ENCODE measurements at places on chromosomes 1 and 21. TPM values are rescaled to one million over a fixed set of nuclear protein-coding genes. Genes with fewer than 3 reads are reported as not detected.
A peak's percentile ranks its signal among the peaks of the same experiment; 100 is the strongest.

- no peaks in the 10 kb centered on the region for H3K4me1 ChIP-seq
- H3K27me3 ChIP-seq = no peaks in the 10 kb centered on the region
- no peaks in the 10 kb centered on the region for H3K36me3 ChIP-seq
- no peak for DNase-seq
- H3K4me3 ChIP-seq = no peak overlapping the region
These were observed 2.3 kb upstream of the CELA2A start for GRCh38 chr1:15454256-15454655.

DNA sequence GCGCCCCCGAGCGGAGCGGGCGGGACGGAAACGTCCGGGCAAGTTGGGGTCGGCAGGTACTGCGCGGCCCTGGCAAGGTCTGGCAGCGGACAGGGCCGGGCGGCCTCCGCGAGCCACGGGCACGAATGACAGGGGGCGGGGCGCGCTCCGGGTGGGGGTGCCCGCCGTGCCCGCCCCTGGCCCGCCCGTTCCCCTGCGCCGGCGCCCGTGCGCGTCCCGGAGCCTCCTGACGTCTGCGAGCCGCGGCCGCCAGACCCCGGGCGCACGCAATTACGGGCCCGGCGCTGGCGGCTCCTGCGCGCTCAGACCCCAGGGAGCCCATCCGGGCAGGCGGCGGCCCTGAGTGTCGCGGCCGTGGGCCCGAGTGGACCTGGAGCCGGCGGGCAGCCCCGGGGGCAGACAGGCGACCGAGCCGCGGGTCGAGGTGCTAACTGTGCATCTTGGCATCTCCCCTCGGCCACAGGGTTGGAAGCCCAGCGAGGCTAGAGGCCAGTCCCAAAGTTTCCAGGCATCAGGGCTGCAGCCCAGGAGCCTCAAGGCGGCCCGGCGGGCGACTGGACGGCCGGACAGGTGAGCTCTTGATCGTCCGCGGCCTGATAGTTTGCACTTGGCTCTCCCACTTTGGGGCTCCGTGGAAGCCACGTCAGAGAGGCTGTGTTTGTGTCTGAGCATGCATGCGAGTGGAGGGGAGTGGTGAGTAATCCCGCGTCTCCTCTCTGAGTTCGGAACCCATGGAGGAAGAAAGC is 918 bp downstream of the MIB2 start:
- peak overlapping the region; percentile 97 for H3K27ac ChIP-seq
- peaks cover 24% of the 10 kb centered on the region for H3K4me1 ChIP-seq
- peaks cover 15% of the 10 kb centered on the region for H3K36me3 ChIP-seq
- DNase-seq = peak; percentile 83

Gene CLDN17
- not detected for total RNA-seq

DNA sequence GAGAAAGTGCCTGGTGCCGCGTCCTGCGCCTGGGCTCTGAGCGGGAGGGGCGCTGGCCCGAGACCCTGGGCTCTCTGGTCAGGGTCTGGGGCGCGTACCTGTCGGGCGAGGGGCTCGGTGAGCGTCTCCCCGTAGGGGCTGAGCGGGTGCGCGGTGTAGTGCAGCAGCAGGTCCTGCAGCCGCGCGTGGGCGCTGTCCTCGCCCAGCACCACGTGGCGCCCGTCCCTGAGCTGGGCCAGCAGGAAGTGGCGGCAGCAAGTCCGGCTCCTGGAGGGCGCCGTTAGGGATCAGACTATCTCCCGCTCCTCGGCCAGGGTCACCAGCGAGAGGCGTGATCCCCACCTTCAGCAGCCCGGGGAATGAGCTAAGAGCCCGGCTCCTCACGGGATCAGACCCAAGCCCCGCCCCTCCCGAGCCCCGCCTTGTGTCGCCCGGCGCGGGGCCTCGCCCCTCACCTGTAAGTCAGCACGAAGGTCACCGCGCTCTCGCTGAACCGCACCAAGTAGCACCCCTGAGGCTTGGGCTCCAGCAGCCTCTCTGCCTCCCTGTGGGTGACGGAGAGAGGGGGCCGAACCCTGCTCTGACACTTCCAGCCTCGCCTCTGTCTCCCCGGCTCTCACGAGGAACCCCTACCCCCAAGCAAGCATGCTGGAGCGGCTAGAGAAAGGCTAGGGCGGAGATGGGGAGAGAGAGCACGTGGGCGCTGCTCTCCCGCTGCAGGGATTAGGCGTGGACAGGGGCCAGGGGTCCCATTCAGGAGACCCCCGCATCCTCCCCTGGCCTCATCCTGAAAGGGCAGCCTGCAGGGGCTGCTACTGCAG is 2.7 kb downstream of the SH2D2A start:
- peak; percentile 86 for DNase-seq
- no peaks in the 10 kb centered on the region for H3K27me3 ChIP-seq
- no peaks in the 10 kb centered on the region for H3K36me3 ChIP-seq
- peak overlapping the region; percentile 51 for H3K27ac ChIP-seq
- peaks cover 20% of the 10 kb centered on the region for H3K4me1 ChIP-seq

Gene ATP6V1G3
- not detected for total RNA-seq

Gene ZNF684
- 4.7 TPM for total RNA-seq

- no peak overlapping the region for H3K27ac ChIP-seq
- H3K36me3 ChIP-seq = no peaks in the 10 kb centered on the region
- no peak overlapping the region for H3K4me3 ChIP-seq
- DNase-seq = no peak
- H3K27me3 ChIP-seq = no peaks in the 10 kb centered on the region
These were observed 34.6 kb upstream of the PIGC start for GRCh38 chr1:172478485-172478884.

Gene NTMT2
- total RNA-seq = not detected

DNA sequence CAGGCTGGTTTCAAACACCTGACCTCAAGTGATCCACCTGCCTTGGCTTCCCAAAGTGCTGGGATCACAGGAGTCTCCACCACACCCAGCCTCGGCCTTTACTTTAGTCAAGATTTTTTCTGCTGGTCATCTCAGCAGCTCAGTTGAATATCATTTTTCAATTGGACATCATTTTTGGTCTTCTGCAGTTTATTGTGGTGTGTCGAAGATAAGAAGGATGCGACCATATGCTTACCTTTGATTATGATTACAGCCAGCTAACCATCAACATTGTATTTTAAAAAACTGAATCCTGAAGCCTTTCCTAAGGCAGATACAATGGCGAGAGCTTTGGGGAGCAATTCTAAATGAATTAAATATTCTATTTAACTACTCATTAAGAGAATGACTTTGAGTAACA is 12.3 kb upstream of the NFIA start:
- H3K27me3 ChIP-seq = no peaks in the 10 kb centered on the region
- H3K27ac ChIP-seq = no peak overlapping the region
- H3K36me3 ChIP-seq = no peaks in the 10 kb centered on the region
- no peaks in the 10 kb centered on the region for H3K4me1 ChIP-seq
- no peak for DNase-seq

DNA sequence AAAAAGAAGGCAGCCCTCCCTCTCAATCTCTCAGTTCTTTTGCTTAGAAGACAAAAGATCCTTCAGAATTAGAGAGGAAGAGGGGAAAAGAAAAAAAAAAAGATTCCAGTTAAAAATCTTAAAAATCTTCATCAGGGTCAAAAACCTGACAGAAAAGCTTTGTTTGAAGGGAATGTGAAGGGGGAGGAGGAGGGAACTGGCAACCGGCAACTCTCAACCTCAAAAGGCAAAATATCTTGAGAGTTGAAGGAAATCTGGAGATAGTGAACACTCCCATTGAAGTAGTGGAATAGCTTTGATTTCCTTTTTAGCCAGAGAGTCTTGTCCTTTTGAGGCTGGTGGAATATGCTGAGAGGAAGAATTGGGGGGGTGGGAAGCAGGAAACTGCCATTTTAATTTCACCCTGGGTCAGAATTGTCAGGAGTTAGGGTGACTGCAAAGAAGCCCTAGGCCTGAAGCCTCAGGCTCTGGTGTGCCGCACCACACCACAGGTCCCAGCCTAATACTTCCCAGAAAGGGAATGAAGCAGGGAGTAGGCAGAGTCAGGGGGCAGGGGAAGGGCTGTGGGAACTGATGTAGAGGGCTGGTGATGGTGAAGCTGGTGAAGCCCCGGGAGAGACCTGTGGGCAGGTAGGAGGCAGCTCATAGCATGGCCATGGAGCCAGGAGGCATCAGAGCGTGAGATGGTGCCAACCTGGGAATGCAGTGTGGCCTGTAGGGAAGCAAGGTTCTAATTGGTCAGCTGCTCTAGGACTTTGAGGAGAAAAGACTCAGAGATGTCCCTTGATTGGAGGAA is 24.6 kb downstream of the KIRREL1 start:
- no peak for DNase-seq
- H3K4me3 ChIP-seq = no peak overlapping the region
- H3K27me3 ChIP-seq = no peaks in the 10 kb centered on the region
- H3K4me1 ChIP-seq = peaks cover 66% of the 10 kb centered on the region
- peak overlapping the region; percentile 79 for H3K27ac ChIP-seq

Gene PLXNA2
- 98.5 TPM for total RNA-seq

Gene GBP4
- 32.9 TPM for total RNA-seq

- H3K27me3 ChIP-seq = no peaks in the 10 kb centered on the region
- H3K4me1 ChIP-seq = no peaks in the 10 kb centered on the region
- H3K36me3 ChIP-seq = peaks cover 18% of the 10 kb centered on the region
- DNase-seq = no peak
- H3K27ac ChIP-seq = no peak overlapping the region
These were observed 120.1 kb downstream of the USP25 start for GRCh38 chr21:15849927-15850326.

- no peak overlapping the region for H3K27ac ChIP-seq
- no peak overlapping the region for H3K4me3 ChIP-seq
- no peaks in the 10 kb centered on the region for H3K36me3 ChIP-seq
- H3K4me1 ChIP-seq = peaks cover 11% of the 10 kb centered on the region
- DNase-seq = no peak
These were observed 40.3 kb downstream of the TP73 start for GRCh38 chr1:3692598-3692997.

DNA sequence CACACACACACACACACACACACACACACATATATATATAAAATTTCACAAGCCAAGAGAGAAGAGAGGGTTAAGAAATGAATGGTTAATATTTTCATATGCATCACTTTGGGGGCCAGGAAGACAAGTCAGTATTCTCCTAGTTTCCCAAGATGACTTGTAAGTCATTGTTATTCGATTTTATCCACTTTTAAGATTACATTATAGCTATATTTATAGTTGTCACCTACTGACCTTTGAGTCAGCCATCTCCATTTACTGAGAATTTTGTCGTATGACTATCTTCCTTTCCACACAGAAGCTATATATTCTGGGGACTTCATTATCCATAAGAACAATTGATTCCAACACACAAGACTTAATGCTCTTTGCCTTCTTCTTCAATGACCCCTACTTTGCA is 8.9 kb downstream of the LYST start:
- peaks cover 7% of the 10 kb centered on the region for H3K4me1 ChIP-seq
- DNase-seq = no peak
- no peaks in the 10 kb centered on the region for H3K36me3 ChIP-seq
- H3K4me3 ChIP-seq = no peak overlapping the region

Gene KCNJ10
- total RNA-seq = not detected

Gene DIPK1A
- total RNA-seq = 4.6 TPM

Gene C2CD2
- total RNA-seq = 26.4 TPM

Gene CYP2J2
- 1.4 TPM for total RNA-seq

- H3K4me1 ChIP-seq = no peaks in the 10 kb centered on the region
- no peak for DNase-seq
- no peaks in the 10 kb centered on the region for H3K36me3 ChIP-seq
- H3K4me3 ChIP-seq = no peak overlapping the region
- no peak overlapping the region for H3K27ac ChIP-seq
- H3K27me3 ChIP-seq = no peaks in the 10 kb centered on the region
These were observed 390.2 kb downstream of the GPATCH2 start for GRCh38 chr1:217240656-217241055.

- H3K27ac ChIP-seq = peak overlapping the region; percentile 2
- peaks cover 24% of the 10 kb centered on the region for H3K4me1 ChIP-seq
- DNase-seq = no peak
- no peaks in the 10 kb centered on the region for H3K36me3 ChIP-seq
- H3K4me3 ChIP-seq = no peak overlapping the region
These were observed 110.9 kb upstream of the IFFO2 start for GRCh38 chr1:19067182-19067911.

Gene MYOG
- total RNA-seq = not detected

- no peak overlapping the region for H3K27ac ChIP-seq
- H3K27me3 ChIP-seq = no peaks in the 10 kb centered on the region
- H3K4me1 ChIP-seq = peaks cover 16% of the 10 kb centered on the region
- no peaks in the 10 kb centered on the region for H3K36me3 ChIP-seq
These were observed 666.2 kb downstream of the ADGRL2 start for GRCh38 chr1:82466891-82467290.

- no peaks in the 10 kb centered on the region for H3K27me3 ChIP-seq
- H3K4me3 ChIP-seq = peak overlapping the region; percentile 3
- peak overlapping the region; percentile 20 for H3K27ac ChIP-seq
- peaks cover 22% of the 10 kb centered on the region for H3K4me1 ChIP-seq
- H3K36me3 ChIP-seq = no peaks in the 10 kb centered on the region
These were observed 29.2 kb downstream of the EYA3 start for GRCh38 chr1:28058971-28059878.

Gene SLC25A34
- 3.0 TPM for total RNA-seq

DNA sequence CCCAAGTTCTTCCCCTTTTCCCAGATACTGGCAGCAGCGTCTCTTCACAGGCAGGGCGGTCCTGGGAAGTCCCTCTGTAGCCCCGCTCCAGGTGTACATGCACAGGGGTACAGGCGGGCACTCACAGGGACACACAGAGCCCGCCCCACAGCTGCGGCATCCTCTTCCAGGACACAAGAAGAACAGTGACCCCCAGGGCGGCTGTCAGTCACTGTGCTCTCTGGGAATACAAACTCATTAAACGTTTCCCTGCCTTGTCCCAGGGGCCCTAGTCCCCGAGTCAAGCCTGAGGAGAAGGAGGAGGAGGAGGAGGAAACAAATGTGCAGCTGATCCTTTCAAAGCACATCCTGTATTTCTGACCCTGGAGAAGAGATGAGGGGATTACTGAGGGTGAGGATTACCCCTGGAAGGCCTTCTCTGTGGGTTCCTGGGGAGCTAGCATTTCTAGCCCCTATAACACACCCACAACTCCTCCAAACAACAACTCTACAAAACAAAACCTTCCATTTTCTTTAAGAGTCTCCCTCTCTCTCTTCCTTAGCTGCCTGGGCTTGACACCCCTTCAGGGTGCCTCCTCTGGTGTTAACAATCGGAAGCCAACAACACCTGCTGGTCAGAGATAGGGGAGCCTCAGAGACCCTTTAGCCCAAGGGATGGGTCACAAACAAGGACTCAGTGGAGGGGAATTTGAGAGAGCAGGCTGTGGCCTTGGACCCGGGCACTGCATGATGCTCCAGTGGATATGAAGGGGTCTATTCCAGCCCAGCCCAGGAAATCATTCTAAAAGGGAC is 28.4 kb upstream of the DMBX1 start:
- H3K27ac ChIP-seq = no peak overlapping the region
- no peaks in the 10 kb centered on the region for H3K36me3 ChIP-seq
- H3K4me3 ChIP-seq = no peak overlapping the region
- no peak for DNase-seq
- no peaks in the 10 kb centered on the region for H3K4me1 ChIP-seq
- peaks cover 5% of the 10 kb centered on the region for H3K27me3 ChIP-seq

Gene GPR37L1
- total RNA-seq = 0.06 TPM
